NCI-H1436 treated with DMSO at 0.1 percent for 48 hours (cell line): ENCODE measurements at places on chromosomes 7 and 10.

DNA sequence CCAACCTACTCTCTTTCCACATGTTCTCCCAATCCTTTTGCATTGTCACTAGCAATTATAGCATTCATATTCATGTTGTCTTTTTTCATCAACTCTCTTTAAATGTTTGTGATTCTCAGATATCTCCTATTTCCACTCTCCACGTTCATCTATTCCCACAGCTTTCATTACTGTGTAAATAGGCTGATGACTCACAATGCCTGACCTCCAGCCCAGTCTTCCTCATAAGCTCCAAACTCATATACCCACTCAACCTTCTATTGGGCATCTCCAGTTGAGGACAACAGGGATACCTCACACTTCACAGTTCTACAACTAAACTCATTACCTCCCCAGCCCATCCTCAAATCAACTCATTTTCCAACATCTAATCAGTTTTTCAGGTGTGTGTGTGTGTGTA lies 194.1 kb downstream of the DGKI start:
- DNase-seq: no peak

GRCh38 chr10:129972145-129972965 lies 8.3 kb upstream of the EBF3 start:
- no peak for DNase-seq

- no peak for DNase-seq
Measured at GRCh38 chr10:17138460-17139042, 8.9 kb upstream of the CUBN start.

DNA sequence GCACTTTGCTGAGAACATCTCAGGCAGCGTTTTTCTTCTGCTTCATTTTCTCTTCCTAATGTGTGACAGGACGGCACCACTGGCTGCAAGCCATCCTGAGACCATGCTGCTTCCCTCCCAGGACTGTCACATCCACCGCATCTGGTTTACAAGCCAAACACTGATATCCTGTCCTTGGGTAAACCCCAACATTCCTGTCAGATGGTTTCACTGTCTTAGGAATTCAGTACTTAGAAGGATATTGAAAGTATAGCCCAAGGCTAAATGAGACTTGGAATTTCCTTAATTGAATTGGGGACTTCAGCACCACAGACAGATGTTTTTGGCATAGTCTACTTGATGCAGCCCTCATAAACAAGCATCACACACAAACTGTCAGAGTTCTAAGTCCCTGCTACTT lies 74.2 kb upstream of the PLXNA4 start:
- no peak for DNase-seq

- no peak for DNase-seq
Measured at GRCh38 chr7:143877098-143877497, 24.9 kb downstream of the TCAF1 start.

DNA sequence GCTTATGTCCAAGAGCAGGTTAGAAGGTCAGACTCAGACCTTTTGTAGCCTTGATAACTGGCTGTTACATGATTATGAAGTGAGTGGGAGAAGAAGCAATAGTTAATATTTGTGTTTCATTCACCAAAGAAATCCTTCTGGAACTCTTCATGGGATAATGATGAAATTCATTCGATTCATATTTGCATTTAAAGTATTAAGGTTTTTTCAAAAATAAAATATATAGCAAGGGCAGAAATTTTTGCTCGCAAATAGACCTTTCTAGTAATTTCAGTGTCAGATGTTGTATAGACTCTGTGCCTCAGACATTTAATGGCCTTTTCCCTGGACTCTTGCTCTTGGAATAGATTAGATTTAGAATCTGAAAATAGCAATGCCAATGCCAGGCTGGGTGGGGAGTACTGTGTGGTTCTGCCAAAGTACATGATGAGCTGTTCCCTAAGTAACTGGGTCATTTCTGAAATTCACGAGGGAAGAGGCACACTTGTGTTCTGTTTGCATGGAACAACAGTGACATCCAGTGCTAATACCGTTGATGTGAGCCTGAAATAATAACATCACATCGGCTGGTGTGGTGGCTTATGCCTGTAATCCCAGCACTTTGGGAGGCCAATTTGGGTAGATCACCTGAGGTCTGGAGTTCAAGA lies 119.2 kb downstream of the MBL2 start:
- DNase-seq: no peak

- DNase-seq: no peak
Measured at GRCh38 chr7:43753271-43753810, 5.1 kb upstream of the BLVRA start.

- DNase-seq: no peak
Measured at GRCh38 chr10:102665904-102666509, 21.7 kb downstream of the TRIM8 start.

DNA sequence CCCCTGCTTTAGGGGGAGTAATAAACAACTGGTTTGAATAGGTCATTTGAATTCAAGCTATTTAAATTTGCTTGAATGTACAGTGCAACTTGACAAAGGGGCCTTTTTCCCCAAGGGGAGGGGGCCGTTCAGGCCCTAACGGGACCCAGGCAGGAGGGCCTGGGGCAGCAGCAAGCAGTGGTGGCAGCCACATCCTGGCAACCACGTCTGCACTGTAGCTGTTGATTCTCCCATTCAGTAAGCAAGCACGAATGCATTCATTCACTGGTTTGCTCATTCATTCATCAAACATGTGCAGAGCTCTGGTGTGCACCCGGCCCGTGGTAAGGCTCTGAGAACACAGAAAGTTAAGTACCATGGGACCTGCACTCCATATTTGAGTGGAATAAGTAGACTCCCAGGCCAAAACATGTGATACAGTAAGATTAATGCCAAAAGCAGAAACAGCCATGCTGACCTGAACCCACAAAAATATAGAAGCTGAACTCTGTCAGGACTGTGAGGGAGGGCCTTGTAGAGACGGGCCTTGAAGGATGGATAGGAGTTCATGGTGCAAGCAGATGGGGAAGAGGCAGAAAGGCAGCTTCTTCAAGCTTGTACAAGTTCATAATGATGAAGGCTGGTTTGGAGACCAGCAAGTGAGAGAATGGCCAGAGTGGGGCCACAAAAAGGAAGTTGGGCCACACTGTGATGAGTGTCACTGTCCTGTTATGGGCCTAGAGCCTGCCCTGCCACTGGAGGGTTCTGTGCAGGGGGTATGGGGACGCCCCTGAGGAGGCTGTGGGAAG lies 29.3 kb upstream of the C10orf53 start:
- DNase-seq: no peak

DNA sequence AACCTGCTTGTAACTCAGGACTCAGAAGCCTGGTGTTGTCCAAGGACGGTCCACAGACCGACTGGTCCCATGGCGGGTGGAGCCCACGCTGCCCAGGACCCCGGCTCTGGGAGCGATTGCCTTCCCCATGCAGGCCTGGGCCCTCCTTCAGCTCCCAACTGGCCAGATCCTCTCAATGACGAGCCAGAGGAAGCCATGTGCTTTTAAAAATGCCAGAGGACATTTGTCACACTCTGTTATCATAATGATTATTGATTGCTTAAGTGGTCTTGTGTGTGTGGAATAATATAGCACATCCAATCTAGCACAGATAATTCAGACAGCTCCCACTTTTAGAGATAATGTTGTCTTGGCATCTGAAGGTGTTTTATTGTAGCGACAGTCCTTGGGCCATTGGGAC lies 22.6 kb upstream of the OGDHL start:
- DNase-seq: no peak

DNA sequence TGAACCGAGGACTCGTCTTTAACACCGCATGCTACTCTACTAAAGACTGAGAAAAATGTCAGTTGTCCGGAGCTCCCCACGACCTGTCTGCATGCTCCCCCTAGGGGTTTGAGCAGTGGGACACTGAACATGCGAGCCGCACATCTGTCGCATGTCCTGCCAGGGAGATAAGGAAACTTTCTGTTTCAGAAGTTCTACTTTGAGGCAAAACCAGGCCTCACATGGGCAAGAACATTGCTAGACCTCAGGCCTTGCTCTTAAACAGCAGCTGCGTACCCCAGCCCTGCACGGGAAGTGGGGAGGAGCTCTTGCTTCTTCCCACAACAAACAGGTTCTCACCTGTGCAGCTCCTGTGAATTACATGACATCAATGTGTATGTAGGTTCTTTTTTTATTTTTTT lies 30.3 kb upstream of the HERPUD2 start:
- DNase-seq: no peak

DNA sequence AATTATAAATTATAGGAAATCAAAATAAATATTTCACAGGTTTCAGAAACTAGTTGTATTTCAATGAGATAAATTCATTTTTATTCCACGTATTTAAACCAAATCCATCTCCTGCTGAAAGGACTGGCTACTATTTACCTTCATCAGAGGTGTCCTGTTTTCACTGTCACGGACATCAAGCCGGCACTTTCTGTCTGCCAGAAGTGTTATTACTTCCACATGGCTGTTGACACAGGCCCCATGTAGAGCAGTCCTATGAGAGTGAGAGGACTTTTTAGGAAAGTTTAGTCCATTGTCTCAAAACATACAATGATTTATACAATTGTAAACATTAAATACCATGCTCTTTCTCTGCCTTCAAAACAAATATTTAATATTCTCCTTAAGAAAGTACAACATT lies 100.4 kb upstream of the ACBD5 start:
- DNase-seq: no peak

DNA sequence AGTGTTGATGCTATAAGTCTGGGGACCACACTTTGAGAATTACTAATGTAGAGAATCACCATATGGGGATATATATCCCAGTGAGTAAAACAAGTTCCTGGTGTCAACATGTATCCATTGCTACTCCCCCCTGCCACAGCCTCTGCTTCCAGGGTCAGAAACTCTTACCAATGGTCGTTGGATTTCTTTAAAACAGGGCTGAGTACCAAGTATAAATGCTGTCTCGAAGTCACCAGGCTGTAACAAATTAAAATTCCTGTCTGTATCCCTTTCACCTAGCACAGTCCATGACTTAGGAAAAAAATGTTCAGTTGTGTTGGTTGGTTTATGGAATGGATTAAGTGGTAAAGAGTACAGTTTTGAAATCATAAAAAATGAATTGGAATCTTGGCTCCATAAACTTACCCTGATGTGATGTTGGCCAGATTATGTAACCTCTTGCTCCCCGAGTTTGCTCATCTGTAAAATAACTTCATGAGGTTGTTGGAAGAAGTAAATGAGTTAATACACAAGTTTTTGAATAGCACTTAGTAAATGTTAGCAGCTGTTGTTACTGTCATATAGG lies 364.0 kb upstream of the LRGUK start:
- no peak for DNase-seq

DNA sequence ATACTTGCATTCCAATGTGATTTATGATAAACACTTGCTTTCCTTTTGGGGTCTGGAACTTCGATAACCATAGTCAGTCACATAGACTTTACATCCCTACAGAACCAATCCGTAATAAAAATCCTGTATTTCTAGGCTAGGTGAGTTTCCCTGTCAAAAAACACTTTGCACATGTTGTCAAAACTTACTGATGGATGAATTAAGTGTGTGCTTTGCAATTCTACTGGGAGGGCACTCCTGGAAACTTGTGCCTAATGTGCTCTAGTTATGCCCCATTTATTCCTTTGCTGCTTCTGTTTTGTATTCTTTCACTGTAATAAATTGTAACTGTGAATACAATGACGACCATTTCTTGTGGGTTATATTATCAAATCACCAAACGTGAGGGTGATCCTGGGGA lies 684.8 kb upstream of the PCDH15 start:
- DNase-seq: no peak

DNA sequence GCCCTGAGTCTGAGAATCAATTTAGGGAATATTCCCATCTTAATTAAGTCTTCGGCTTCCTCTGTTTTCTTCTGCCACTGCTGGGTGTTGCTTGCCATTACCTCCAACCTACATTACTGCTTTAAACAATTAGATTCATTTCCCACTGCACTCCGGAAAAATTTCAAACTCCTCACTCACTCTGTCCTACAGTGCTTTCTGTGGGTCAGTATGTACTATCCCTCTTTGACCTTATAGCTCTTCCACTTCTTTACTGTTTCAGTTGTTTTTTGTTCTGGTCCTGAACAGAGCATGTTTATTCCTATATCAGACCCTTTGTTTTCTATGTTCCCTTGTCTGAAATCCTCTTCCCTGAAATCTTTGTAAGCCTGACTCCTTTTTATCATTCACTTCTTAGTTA lies 160.6 kb downstream of the MAGI2 start:
- DNase-seq: no peak

DNA sequence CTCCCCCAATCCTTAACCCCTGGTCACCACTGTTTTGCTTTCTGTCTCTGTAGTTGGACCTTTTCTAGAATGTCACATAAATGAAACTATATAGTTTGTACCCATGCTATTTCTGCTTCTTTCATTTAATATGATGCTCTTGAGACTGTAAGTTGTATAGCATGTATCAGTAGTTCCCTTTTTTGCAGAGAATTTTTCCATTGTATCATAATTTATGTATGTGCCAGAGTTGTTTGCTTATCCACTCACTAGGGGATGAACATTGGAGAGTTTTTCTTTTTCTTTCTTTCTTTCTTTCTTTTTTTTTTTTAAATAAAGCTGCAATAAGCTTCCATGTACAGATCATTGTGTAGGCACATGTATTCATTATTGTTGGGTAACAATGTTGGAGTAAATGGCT lies 544.8 kb downstream of the CNTNAP2 start:
- DNase-seq: no peak

DNA sequence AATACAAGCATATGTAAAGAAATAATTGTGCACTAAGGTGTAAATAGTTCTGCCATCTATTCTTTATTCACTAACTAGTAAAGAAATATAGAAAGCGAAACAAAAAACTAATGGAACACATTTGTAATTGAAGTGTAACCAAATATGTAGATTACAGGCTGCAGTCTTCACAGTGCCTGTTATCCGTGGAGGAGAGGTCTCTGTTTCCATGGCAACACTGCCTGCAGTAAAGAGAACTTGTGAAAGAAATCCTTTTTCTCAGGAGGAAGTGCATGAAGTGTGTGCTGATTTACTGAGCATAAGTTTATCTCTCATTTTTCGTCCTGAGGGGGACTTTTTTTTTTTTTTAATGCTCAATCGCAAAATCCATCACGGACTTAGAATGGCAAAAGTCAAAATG lies 102.5 kb downstream of the APBB1IP start:
- no peak for DNase-seq

GRCh38 chr7:36021917-36022550 lies 131.0 kb upstream of the EEPD1 start:
- no peak for DNase-seq

- no peak for DNase-seq
Measured at GRCh38 chr10:71258046-71258445, 45.7 kb downstream of the UNC5B start.

- DNase-seq: no peak
Measured at GRCh38 chr7:86094166-86094669, 549.5 kb upstream of the GRM3 start.

DNA sequence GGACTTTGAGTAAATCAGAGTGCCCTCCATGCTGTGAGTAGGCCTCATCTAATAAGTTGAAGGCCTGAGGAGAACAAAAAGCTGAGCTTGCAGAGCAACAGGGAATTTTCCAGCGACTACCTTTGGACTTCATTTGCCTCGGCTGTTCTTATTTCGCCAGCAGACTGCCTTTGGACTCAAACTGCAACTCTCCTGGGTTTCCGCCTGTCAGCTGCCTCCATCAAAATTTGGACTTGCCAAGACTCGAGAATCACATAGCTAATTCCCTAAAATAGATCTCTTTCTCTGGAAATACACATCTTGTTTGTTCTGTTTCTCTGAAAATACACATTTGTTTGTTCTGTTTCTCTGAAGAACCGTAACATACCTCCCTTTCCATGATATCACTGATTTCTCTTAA lies 93.8 kb downstream of the ITGB8 start:
- DNase-seq: no peak

GRCh38 chr7:17411922-17412321 lies 113.5 kb downstream of the AHR start:
- no peak for DNase-seq
